ENCODE measurements at places on chromosomes 1 and 21. TPM values are rescaled to one million over a fixed set of nuclear protein-coding genes. Genes with fewer than 3 reads are reported as not detected.

RHD gene
- 0.42 TPM for polyA plus RNA-seq

DISP3 gene
- polyA plus RNA-seq: 0.12 TPM

KLF17 gene
- polyA plus RNA-seq: not detected

NUF2 gene
- 2.4 TPM for polyA plus RNA-seq

SPRR1A gene
- polyA plus RNA-seq: not detected

SH2D2A gene
- polyA plus RNA-seq: 27.3 TPM

S100A7 gene
- not detected for polyA plus RNA-seq

CPT2 gene
- 34.8 TPM for polyA plus RNA-seq

E2F2 gene
- 2.3 TPM for polyA plus RNA-seq

C4BPA gene
- not detected for polyA plus RNA-seq

WNT3A gene
- not detected for polyA plus RNA-seq

MMEL1 gene
- polyA plus RNA-seq: 15.5 TPM

SMCP gene
- polyA plus RNA-seq: not detected

NBPF4 gene
- not detected for polyA plus RNA-seq

ALX3 gene
- not detected for polyA plus RNA-seq

TRIM45 gene
- polyA plus RNA-seq: 0.05 TPM

ERVH48-1 gene
- 0.23 TPM for polyA plus RNA-seq

BSND gene
- not detected for polyA plus RNA-seq

TESK2 gene
- polyA plus RNA-seq: 3.6 TPM

OR2L8 gene
- not detected for polyA plus RNA-seq

SPATA45 gene
- polyA plus RNA-seq: not detected
